ENCODE measurements at places on chromosomes 4 and X.

DNA sequence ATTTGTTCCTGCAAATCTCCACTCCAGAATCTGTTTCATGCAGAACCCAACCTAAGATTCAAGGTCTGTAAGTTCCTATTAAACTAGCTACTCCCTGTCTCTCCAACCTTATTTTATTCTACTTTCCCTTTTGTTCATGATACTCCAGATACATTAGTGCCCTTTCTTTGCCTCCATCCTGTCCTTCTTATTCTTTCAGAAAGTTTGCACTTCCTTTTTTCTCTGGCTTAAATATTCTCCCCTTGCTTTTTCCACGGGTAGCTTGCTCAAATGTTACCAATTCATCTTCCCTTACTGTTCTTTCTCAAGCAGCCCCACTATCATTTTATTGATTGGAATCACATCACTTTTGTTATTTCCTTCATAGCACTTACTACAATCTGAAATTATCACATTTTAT, 72.1 kb downstream of the CAMK2D start:
- DNase-seq: no peak

GRCh38 chr4:825063-825970, 612 bp downstream of the CPLX1 start:
- DNase-seq: no peak

DNA sequence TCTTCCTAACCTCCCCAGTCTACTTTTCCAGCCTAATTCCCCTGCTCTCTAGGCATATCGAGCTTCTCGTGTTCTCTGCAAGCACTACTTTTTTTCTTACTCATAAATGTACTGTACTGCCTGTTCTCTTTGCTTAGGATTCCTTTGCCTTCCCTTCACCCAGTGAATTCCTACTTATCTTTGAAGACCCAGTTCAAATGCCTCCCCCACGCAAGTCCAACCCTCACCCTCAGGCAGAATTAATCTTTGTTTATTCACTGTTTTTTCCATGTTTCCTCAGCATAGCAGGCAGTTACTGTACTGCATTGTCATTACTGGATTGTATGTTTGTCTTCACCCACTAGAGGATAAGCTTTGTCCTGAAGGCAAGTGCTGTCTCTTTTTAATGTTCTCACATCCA, 287.7 kb downstream of the BMPR1B start:
- DNase-seq: no peak

DNA sequence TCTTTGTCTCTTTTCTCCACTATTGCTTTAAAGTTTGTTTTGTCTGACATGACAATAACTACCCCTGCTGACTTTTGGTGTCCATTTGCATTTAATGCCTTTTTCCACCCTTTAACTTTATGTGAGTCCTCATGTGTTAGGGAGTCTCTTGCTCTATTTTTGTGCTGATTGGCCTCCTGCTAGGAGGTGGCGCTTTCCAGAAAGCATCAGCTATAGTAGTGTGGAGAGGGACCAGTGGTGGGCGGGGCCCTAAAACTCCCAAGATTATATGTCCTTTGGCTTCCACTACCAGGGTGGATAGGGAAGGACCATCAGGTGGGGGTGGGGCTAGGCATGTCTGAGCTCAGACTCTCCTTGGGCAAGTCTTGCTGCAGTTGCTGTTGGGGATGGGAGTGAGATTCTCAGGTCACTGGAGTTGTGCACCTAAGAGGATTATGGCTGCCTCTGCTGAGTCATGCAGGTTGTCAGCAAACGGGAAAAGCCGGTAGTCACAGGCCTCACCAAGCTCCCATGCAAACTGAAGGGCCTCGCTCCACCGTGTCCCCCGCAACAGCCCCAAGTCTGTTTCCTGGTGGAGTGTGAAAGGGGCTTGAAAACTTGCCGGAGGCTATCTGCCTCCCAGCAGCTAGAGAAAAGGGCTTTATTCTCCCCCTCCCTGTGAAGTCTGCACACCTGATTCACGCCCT, 156.3 kb downstream of the CPEB2 start:
- DNase-seq: no peak

GRCh38 chrX:118839334-118839958, 15.8 kb downstream of the ZCCHC12 start:
- DNase-seq: peak; percentile 65

DNA sequence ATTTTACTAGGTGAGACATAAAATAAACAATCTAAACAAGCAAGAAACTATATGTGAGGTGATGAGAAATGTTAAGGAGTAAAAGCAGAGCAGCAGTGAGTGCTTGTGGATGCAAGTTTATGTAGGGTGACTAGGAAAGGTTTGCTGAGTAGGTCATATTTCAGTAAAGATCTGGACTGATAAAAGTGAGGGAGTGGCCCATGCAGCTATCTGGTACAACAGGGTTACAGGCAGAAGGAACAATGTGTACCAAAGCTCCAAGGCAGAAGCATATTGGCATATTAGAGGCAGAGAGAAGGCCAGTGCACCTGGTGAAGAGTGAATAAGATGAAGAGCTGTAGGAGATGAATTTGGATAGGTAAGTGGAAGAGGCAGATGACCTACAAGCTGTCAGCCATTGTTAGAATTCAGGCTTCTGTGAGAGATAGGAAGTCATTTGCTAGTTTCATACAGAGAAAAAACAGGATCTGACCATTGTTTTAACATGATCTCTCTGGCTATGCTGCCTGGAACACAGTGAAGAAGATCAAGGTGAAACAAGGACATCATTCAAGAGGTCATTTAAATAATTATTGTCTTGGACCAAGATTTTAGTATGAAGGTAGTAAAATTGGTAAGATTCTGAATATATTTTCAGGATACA, 274.6 kb downstream of the ANKRD50 start:
- no peak for DNase-seq

GRCh38 chr4:16192057-16192456, 34.2 kb downstream of the TAPT1 start:
- DNase-seq: no peak

GRCh38 chr4:8118035-8118434, 40.6 kb downstream of the ABLIM2 start:
- no peak for DNase-seq

DNA sequence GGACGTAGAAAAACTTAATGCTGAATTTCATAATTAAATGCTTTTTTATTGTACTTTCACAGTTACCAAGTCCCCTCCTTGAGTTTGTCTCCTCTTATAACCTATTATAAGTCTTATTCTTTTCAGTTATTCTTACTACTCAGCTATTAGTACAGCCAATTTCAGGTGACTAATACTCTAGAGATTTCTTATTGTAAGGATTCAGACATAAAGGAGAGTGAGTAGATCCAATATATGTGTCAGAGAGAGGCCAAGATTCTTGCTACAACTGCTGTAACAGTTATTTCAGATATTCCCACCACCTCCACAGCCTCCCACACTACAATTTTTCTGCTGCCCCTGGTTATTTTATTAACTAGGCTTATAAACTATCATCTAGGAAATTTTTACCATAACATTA, 274.5 kb downstream of the GPAT3 start:
- DNase-seq: no peak

GRCh38 chrX:27555514-27555913, 34.6 kb upstream of the DCAF8L2 start:
- DNase-seq: no peak

GRCh38 chr4:6728320-6729029, 12.5 kb downstream of the BLOC1S4 start:
- no peak for DNase-seq

GRCh38 chrX:130144509-130144908, 21.1 kb downstream of the AIFM1 start:
- no peak for DNase-seq

- no peak for DNase-seq
These were observed 708.6 kb downstream of the C4orf33 start for GRCh38 chr4:129804461-129804981.

GRCh38 chrX:15870310-15870709, 15.7 kb upstream of the AP1S2 start:
- DNase-seq: no peak

GRCh38 chrX:39840581-39841093, 257.1 kb downstream of the BCOR start:
- no peak for DNase-seq

GRCh38 chr4:145298885-145299284, 118.5 kb upstream of the OTUD4 start:
- no peak for DNase-seq

DNA sequence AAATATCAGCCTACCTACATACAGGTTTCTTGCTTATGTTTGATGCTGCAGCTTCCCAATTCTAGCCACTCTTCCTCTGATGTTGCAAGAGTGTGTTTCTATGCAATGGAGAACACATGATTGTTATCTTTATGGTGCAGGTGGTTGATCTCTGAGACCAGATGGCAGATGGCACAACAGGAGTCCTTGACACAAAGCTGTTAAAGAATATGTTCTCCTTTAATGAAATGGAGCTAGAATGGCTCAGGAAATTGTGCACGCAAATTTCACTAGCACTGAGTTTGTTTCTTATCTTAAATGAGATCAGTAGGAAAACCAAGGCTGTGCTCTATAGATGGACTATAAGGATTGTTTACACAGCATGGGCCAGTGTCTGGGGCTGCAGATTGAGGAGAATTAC, 29.9 kb upstream of the TTC29 start:
- no peak for DNase-seq

DNA sequence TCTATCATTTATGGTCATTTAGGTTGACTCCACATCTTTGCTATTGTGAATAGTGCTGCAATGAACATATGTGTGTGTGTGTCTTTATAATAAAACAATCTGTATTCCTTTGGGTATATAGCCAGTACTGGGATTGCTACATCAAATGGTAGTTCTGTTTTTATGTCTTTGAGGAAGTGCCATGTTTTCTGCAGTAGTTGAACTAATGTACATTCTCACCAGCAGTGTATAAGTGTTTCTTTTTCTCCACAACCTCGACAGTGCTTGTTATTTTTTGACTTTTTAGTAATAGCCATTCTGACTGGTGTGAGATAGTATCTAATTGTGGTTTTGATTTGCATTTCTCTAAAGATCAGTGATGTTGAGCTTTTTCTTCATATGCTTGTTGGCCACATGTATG, 80.5 kb downstream of the ARHGAP6 start:
- no peak for DNase-seq

- DNase-seq: no peak
These were observed 33.2 kb downstream of the NBDY start for GRCh38 chrX:56762220-56762619.

Data from activated CD8-positive, alpha-beta memory T cell treated with anti-CD3 and anti-CD28 coated beads, Interleukin-2, amount 50 U/mL, for 4 hours (primary cell).